ENCODE measurements at places on chromosomes 4 and X. TPM values are rescaled to one million over a fixed set of nuclear protein-coding genes. Genes with fewer than 3 reads are reported as not detected.

VCX2 gene
- not detected for total RNA-seq

DNA sequence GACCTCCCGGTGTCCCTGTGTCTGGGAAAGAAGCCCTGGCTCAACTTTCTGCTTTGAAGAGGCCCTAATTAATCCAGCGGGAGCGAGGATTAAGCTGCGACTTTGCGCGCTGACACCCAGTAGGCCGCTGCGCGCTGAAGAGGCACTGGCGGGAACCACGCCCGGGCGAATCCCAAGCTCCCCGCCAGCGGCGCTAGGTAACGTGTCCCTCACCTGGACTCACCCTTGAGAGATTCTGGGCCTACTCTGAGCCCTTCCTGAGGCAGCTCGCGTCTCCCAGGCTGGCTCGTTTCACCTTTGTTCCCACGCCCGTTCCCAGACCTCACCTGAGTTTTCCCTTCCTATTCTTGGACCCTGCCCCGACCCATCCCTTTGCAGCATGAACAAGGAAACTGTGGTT, 616 bp upstream of the KLHL34 start:
- no peak for DNase-seq

DNA sequence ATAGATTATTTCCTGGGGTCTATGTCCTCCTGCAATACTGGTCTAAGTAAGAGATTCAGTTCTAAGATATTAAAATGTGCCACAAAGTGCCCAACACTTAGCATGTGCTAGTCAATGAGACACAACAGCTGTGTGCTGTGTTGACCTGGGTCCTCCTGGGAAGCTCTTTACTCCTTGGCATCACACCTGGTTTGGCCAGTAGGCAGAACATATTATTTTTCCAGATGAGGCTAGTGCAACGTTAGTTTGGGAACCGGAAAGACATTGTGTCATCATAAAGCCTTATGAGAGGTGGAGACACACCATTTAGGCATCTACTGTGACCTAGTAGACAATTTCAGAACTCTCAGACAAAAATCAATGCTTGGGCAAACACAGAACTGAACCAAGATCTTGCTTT, 197.8 kb downstream of the MID1IP1 start:
- no peak for DNase-seq

- DNase-seq = peak; percentile 34
Observed at GRCh38 chr4:119785963-119786362, 157.4 kb upstream of the PDE5A start.

KIT gene
- 1.2 TPM for total RNA-seq

ADH6 gene
- total RNA-seq = not detected

USP17L21 gene
- total RNA-seq = not detected

DNA sequence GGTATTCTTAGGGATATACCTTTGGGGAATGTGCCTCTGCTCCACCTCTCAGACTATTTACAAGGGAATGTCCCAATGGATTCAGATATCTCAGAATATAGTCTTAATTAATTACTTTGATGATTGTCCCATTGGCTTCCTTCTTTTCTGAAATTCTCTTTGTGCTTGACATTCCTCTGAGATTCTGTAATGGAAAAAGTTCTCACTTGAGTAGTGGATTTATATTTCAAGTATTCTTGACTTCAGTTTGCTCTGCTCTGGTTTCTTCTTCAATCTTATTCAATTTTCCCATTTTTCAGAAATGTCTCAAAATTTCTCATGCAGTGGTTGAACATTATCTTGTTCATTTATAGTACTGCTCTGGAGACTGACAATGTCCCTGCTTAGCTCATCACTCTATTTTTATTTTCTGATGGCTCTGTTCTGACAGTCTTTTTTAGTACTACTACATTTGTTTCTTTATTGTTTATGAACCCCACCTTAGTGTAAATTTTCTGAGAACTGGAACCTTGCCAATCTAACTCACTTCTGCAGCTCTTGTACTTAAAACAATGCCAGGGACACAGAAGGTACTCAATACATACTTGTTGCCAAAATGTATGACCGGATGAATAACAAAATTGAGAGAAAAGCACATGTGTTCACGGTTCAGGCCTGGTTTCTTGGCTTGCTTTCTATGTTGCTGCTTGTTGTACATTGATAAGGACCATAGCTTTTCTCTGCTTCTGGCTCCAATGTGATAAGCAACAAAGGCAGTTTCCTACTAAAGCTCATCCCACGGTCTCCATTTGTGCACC, 471.7 kb downstream of the GASK1B start:
- DNase-seq = peak; percentile 94

AFAP1 gene
- 19.3 TPM for total RNA-seq

GRCh38 chrX:20333672-20334071, 67.0 kb upstream of the RPS6KA3 start:
- no peak for DNase-seq

DNA sequence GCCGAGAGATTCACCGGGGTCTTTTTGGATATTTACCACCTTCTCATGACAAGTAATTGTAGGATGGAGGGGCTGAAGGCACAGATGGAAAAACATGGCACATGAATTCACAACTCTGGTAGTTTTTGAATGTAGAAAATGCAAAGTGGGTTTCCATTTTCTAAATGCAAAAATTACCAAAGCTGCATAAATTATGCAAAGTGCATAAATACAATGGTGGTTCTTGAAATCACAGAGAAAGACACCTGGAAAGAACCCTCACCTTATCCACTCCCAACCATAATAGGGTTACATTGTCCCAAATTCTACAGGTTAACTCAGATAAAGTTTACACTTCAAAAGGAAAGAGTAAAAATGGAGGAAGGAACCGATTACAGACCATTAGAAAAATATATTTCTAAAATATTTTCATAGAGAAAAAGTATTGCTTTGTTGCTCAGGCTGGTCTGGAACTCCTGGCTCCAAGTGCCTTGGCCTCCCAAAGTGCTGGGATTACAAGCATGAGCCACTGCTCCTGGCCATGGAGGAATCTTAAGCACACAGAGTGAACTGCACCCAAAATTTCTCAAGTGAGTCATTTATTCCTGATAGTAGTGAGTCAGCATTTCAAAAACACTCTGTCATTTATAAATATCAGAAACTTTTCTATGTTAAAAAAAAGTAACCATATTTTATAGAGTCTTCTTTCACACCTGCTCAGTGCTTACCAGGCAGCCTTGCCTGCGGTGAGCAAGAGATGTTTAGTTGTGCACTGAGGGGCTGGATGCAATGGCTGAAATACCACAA, 101.4 kb downstream of the FIP1L1 start:
- DNase-seq = no peak
